IPS DF 19.7 (cell line): ENCODE measurements at places on chromosomes 13 and 19.

DNA sequence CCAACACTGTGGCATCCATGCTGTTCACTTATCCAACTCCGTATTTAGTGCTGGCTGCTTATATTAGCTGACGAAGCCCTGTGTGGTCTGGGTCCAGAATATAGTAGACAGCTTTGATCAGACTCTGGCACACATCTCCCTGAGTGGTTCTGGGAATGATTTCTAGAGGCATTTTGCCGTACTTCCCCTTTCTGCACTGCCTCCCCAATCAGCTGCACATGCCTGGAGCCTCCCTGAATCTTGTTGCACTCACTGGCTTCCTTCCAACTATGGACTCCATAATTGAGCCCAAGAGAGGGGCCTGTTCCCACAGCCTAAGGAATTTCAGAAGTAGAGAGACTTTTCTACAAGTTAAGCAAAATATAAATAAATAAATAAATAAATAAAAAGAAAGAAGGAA lies 30.4 kb upstream of the PCDH8 start:
- DNase-seq: no peak

DNA sequence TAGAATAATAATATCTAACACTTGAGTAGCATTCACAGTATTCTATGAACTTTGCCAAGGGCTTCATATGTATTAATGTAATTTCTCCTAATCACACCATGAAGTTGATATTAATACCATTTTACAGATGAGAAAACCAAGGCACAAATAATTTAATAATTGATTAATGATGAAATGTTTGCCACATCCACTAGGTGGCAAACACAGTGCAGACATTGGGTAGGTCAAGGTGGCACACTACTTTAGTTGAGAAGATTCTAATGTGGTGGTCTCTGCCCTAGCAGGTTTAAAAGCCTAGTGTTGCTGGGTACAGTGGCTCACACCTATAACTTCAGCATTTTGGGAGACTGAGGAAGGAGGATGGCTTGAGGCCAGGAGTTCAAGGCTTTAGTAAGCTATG lies 412.4 kb downstream of the SUCLA2 start:
- DNase-seq: no peak

DNA sequence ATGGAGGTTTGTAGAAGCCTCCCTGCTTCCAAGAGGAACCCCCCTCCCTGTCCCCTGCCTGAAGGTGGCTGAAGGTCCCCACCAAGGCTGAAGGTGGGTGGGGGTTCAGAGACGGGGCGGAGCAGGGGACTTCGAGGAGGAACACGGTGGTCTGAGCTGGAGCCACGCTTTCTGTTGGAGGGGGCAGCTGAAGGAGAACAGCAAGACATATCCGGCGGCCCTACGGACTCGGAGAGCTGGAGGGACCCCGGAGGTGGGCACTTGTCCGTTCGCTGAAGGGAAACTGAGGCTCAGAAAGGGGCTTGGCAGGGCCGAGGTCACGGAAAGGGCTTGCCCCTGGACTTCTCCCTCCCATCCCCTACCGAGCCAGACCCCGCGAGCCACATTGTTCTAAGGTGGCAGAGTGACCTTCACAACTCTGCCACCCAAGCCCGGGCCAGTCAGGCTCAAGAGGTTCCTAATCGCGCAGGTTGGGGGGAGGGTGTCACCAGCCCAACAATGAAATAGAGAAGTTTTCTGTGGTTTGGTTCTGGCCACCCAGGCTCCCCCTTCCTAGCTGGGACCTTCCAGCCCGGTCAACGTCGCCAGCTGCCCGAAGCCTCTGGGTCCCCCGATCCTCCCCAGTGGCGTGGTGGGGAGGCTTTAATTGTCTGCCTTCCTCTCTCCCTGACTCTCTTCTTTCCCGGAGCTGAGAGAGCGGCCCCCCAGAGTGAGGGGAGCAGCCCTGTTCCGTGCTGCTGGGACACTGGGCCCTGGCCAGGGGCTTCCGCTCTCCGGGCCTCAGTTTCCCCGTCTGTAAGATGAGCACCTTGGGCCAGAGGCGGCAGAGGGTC lies 15.5 kb upstream of the KCNN1 start:
- no peak for DNase-seq

DNA sequence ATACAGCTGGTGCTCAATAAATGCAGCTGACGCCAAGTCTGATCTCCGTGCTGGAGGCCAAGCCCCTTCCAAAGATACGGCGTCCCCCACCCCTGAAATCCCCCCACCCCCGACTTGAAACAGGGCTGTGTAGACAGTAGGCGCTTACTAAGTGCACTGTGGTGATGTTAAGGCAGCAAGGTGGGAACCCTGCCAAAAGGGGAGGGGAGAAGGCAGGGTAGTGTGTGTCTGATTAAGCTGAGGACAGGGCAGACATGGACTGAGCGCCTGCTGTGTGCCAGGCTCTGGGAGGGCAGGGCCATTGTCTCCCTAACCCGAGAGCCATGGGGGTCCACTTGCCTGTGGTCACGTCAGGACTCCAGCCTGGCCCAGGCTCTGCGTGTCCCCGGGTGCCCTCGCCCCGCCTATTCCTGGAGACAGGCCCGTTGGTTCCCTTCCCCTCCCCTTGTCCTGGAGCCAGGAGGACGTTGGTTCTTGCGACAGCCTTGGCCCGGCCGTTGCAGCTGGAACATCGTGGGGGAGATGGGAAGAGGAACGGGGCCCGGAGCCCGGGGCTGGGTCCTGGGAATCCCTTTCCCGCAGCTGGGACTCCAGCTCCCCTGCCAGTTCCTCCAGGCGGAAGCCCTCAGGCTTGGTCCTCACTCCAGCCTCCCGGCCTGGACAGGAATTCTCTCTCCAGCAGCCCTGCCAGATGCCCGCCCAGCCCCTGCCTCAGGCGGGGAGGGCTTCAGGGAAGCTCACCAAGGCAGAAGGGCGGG lies 1.7 kb upstream of the ELANE start:
- DNase-seq: no peak

DNA sequence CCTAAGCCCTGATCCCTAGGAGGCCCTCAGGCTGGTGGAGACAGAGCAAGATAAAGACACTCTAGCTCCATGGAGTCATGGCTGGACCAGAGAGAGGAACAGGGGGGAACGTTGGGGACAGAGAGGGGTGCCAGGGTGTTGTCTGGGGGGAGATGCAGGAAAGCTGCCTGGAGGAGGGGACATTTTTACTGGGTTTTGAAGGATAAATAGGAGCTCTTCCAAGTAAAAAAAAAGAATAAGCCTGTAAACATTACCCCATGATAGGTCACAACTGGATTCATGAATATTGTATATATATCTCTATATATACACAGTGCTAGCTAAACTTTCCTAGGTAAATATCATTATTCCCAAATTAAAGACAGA lies 714 bp downstream of the HSH2D start:
- DNase-seq: no peak

GRCh38 chr13:67353941-67354340 lies 123.8 kb upstream of the PCDH9 start:
- DNase-seq: no peak

DNA sequence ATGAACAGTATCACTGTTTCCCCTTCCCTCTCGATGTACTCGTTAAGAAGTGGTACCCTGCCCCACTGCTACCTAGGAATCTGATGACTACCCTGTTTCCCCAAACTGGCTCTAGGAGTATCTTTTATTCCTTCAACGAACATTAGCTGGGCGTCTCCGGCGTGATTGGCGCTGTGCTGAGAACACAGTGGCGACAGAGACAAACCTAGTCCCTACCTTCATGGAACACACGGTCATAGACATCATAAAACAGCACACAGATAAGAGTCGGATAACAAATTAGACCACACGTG lies 730 bp downstream of the SYMPK start:
- no peak for DNase-seq

- DNase-seq: no peak
Observed at GRCh38 chr13:94128430-94128829, 351.1 kb downstream of the DCT start.

GRCh38 chr13:22278336-22278929 lies 607.6 kb downstream of the FGF9 start:
- no peak for DNase-seq

DNA sequence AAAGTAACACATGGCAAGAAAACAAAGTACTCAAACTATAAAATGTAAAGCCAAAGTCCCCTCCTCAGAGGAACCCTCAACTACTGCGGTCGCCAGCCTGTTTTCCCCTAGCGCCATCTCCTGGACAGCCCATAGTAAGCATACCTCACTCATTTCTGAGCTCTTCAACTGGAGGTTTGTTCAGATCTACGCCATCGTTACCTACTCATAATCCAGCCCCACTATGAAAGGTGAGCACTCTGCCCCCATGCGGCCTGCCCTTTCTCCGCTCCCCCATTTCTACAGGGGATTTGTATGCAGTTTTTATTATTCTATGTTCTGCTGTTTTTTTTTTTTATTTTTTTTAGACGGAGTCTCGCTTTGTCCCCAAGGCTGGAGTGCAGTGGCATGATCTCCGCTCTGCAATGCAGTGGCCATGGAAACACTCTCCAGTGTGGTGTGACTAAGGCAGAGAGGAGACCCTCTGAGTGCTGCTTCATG lies 26.2 kb downstream of the OPA3 start:
- no peak for DNase-seq

DNA sequence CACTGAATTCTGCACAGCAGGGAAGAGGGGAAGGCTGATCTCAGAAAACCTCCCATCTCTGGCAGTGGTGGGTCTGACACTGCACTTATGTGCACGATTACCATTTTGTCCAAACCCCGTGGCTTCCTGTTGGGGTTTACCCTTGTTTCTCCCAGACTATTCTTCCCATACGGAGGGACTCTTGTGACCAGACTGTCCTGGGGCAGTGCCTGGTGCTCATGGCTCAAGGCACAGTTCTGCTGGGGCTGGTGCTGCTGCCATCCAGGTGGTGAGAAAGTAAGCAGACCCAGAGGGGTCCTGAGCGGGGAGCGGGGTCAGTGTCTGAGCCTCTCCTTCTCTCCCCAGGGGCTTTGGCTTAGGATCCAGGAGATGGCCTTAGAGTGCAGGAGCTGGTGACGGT lies 5.1 kb upstream of the SIGLEC9 start:
- no peak for DNase-seq

GRCh38 chr13:113819731-113820715 lies 43.9 kb downstream of the GAS6 start:
- no peak for DNase-seq

GRCh38 chr13:113465300-113465699 lies 12.0 kb upstream of the ADPRHL1 start:
- no peak for DNase-seq

GRCh38 chr19:13894552-13894951 lies 11.4 kb downstream of the BRME1 start:
- no peak for DNase-seq

- DNase-seq: no peak
Observed at GRCh38 chr19:13959141-13959961, 7.0 kb downstream of the DCAF15 start.

DNA sequence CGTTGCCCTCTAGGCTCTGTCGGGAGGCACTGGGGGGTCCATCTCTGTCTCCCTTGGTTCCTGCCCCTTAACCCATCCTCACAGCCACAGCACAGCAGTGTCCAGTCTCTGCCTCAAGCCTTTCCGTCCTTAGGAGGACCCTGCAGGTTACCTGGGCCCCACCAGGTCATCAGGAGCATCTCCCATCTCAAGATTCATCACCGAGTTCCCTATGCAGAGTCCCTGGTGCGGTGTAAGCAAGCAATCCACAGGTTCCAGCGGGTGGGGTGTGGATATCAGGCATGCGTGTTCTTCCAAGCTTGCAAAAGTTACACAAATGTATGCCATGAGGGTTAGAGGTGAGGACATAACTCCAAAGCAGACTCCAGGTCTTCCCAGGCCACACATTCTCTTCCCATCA lies 20.9 kb upstream of the GAS6 start:
- no peak for DNase-seq

DNA sequence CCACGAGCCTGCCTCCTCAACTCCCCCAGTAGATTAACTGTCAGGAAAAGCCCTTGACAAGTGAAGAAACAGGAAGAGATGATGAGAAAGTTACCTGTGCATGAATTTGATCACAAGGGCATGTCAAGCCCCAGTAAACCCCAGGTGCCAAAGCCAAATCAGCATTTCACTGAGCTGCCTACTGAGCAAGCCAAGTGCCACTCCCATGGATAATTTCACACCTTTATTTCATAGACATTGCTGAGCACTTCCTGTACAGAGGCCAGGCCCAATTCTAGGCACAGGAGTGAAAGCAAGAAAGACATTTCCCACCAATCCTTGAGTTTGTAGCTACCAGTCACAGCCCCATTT lies 2.4 kb downstream of the GADD45GIP1 start:
- DNase-seq: no peak

DNA sequence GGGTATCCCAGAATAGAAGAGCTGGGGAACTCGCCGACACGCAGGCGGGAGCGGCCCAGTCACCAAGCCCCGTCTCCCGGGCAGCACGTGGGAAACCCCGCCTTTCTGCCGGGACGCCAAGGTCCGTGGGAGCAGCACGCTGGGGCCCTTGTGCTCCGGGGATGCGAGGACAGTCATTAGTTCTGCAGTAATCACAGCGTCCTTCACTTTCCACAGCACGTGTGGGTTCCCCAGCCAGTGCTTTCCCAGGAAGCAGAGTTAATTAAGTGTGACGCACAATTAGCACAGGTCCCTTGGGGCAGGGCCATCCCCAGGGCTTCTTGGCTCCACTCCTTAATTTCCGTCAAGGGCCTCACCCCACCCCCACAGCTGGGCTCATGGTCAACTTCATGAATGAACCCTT lies 64.3 kb upstream of the C13orf46 start:
- DNase-seq: no peak

DNA sequence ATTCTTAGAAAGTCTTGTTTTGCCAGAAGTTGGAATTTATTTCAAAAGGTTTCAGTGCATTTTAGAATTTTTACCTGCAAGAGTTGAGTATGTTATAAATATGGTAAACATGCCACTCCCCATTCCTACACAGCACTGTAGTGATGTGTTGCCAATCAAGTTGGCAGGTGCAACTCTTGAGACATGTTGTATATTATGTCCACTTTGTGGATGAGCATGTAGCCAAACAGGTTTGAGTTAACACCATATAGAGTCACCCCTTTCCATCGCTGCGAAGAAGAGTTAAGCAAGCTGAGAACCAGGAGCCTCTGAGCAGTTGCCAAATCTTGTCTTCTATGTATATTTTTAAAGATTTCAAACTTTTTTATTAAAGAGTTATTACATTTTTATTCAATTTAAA lies 359.8 kb downstream of the LMO7 start:
- no peak for DNase-seq

GRCh38 chr19:45960595-45961235 lies 12.9 kb downstream of the NOVA2 start:
- DNase-seq: no peak

DNA sequence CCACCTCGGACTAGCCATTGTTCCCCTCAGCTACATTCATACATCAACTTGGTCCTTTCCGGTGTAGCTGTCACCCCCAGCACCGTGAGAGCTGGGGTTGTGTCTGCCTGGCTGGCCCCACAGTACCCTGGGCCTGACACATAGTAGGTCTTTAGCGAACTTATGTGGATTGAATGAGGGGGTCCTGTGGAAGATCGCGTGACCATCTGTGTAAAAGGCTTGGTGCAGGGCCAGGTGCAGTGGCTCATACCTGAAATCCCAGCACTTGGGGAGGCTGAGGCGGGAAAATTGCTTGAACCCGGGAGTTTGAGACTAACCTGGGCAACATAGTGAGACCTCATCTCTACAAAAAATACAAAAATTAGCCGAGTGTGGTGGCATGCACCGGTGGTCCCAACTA lies 2.0 kb downstream of the SMARCA4 start:
- no peak for DNase-seq
